ENCODE measurements at places on chromosomes 1 and 21.
A peak's percentile ranks its signal among the peaks of the same experiment; 100 is the strongest.

GRCh38 chr1:151062741-151063371 is 2.7 kb downstream of the MLLT11 start:
- DNase-seq, result no peak
- H3K27ac ChIP-seq, result no peak overlapping the region
- no peaks in the 10 kb centered on the region for H3K27me3 ChIP-seq

DNA sequence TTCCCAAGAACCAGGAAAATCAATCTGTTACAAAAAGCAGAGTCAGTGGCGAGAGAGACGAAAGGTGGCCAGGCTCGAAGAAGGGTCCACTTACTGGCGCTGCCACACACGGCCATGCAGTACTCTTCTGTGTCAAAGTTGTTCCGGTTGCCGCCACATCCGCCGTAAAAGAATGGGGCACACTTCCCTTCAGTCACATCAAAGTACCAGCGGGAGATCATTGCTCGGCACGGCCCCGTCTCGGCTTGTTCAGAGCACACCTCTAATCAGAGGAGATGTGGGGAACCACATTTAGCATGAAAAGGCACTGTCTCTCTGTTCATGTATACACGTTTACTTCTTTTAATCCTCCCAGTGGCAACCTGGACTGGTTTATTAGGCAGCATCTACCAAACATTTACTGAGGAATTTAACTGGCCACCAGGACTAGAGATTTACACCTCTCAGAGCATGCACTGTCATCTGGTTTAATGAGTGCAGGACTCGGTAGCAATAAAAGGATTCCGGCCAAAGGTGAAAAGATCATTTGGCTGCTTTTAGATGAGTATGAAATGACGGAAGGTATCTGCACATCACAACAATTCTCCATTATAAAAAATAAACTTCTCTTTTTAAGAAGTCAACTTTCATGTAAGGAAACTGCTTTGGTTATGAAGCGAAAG is 170.5 kb downstream of the APP start:
- H3K36me3 ChIP-seq, result no peaks in the 10 kb centered on the region
- H3K4me1 ChIP-seq, result no peaks in the 10 kb centered on the region
- no peak for DNase-seq
- H3K27me3 ChIP-seq, result no peaks in the 10 kb centered on the region
- no peak overlapping the region for H3K27ac ChIP-seq

- no peak within 1 kb of the TSS for H3K27ac ChIP-seq
- H3K4me3 ChIP-seq, result no peak within 1 kb of the TSS
- DNase-seq, result peak; percentile 64
- no peaks in the 10 kb centered on the region for H3K27me3 ChIP-seq
These were observed at the start of gene DCDC2B for GRCh38 chr1:32208891-32209328. TSS of gene DCDC2B (plus strand) at chr1:32209089. CDS start at chr1:32209094, 5 bp downstream.

DNA sequence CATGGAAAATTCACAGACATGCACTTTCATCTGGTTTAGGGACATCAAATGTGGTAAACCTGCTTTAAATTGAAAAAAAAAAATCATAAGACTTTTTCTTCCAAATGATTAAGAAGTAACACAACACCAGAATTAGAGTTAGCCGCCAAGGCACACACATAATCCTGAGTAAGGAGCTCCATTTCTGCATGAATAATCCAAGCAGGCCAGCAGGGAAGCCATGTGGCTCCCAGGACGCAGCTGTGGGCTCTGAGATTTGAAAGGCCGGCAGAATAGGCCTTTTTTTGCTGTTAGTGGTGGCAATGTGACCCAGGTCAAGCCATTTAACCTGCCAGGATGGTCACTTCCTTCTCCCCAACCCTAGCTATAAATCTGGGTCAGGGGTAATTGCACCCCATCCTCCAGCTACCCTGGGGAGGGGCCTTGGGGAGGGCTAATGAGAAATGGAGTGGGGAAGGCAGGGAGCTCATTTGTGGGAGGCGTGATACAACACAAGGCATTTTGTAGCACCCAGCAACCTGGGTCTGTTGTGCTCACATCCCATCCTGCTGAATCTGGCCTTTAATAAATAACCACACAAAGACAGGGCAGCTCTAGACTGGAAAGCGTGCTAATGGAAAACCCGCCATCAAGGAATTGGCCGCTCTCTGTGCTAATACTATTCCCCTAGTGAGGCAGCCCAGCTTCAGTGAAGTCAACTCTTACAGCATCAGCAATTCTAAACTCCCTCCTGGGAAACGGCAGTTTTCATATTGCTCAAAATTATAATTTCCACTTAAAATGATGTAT is 178.5 kb downstream of the RHOU start:
- DNase-seq, result no peak
- no peaks in the 10 kb centered on the region for H3K36me3 ChIP-seq
- H3K27me3 ChIP-seq, result no peaks in the 10 kb centered on the region
- no peak overlapping the region for H3K4me3 ChIP-seq

GRCh38 chr1:234260578-234260977 is 112.7 kb upstream of the COA6 start:
- no peaks in the 10 kb centered on the region for H3K4me1 ChIP-seq
- H3K36me3 ChIP-seq, result no peaks in the 10 kb centered on the region
- no peak overlapping the region for H3K4me3 ChIP-seq
- H3K27me3 ChIP-seq, result no peaks in the 10 kb centered on the region
- H3K27ac ChIP-seq, result no peak overlapping the region

DNA sequence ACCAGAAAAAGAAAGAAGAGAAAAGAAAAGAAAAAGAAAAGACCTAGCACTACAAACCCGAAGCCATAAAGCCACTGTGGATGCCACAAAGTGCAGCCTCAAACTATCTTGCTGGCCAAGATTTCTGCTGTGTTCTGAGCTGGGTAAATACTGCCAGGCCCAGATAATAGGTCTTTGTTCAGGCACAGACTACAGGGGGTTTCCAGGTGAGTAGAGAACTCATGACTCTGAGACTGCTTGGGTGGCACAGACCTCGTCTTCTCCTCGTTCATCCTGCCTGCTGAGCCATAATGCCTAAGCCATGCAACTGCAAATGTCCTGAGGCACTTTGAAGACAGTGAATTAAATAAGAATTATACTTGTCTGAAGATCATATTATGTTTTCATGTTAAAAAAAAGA is 651.8 kb downstream of the LMO4 start:
- no peaks in the 10 kb centered on the region for H3K4me1 ChIP-seq
- no peak overlapping the region for H3K4me3 ChIP-seq
- DNase-seq, result no peak

- no peaks in the 10 kb centered on the region for H3K4me1 ChIP-seq
- H3K36me3 ChIP-seq, result no peaks in the 10 kb centered on the region
- no peak overlapping the region for H3K27ac ChIP-seq
- H3K4me3 ChIP-seq, result no peak overlapping the region
- no peak for DNase-seq
These were observed 934.2 kb downstream of the TTLL7 start for GRCh38 chr1:83064589-83065242.

DNA sequence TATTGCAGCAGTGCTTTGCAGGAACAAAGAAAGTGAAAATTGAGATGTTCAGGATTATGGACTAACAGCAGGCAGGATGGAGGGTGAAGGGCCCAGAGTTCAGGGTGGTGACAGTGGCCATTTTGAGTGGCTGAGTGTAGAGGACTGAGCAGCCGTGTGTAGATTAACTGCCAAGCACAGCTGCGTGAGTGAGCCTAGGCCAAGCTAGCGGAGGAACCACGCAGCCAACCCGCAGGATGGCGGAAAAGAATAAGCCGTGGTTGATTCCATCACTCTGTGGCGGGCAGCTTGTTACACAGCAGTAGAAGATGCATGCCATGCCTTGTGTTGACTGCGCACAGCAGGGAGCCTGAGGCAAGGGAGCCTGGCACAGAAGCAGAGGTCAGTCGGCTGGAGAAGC is 102.5 kb upstream of the KIF26B start:
- H3K27me3 ChIP-seq, result no peaks in the 10 kb centered on the region
- H3K27ac ChIP-seq, result no peak overlapping the region
- H3K4me1 ChIP-seq, result no peaks in the 10 kb centered on the region
- no peak for DNase-seq
- no peaks in the 10 kb centered on the region for H3K36me3 ChIP-seq

- no peaks in the 10 kb centered on the region for H3K36me3 ChIP-seq
- no peak for DNase-seq
- H3K27ac ChIP-seq, result no peak overlapping the region
- H3K4me3 ChIP-seq, result no peak overlapping the region
These were observed 345.5 kb upstream of the DUSP10 start for GRCh38 chr1:222087221-222087920.

- H3K27me3 ChIP-seq, result no peaks in the 10 kb centered on the region
- H3K4me3 ChIP-seq, result no peak overlapping the region
- peaks cover 6% of the 10 kb centered on the region for H3K4me1 ChIP-seq
- no peak for DNase-seq
- H3K27ac ChIP-seq, result no peak overlapping the region
- H3K36me3 ChIP-seq, result no peaks in the 10 kb centered on the region
These were observed 14.9 kb downstream of the TMEM51 start for GRCh38 chr1:15168479-15168878.

GRCh38 chr1:18732686-18733085 is 102.0 kb downstream of the PAX7 start:
- H3K27ac ChIP-seq, result no peak overlapping the region
- H3K27me3 ChIP-seq, result no peaks in the 10 kb centered on the region
- no peak for DNase-seq
- no peaks in the 10 kb centered on the region for H3K36me3 ChIP-seq

DNA sequence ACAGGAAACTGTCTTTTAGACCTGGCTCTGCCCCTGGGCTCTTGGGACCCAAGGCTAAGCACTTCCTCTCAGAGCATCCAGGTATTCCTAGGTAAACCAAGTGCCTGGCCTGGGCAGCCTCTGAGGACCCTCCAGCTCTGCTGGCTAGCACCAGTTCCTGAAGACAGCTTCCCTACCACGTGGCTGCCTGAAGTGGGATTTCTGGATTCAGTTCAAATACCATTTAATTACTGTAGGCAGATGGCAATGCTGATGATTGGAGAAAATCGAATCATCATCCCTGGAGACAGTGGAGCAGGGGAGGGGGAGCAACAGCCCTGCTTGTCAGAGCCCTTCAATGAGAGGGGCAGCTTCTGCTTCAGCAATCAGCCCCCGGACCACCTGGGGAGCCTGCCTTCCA is 11.9 kb downstream of the KIF21B start:
- H3K27ac ChIP-seq, result no peak overlapping the region
- H3K36me3 ChIP-seq, result no peaks in the 10 kb centered on the region
- no peak for DNase-seq
- H3K4me3 ChIP-seq, result no peak overlapping the region
- peaks cover 24% of the 10 kb centered on the region for H3K4me1 ChIP-seq

DNA sequence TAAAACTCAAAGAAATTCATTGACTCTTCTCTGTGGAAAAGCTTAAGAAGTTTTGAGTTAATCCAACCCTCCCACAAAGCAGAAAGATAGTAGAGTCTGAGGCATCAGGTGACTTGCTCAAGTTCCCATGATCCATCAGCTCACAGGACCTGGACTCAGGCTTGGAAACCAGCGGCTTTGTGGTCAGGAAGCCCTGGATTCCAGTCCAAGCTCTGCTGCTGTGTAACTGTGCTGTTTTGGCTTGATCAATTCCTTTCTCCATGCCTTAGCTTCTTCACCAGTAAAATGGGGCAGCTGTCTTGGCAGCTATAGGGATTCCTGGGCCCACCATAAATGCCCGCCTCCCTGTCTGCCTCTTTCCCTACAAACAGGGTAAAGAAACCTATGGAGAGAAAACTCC is 180.2 kb downstream of the HIVEP3 start:
- no peak for DNase-seq
- no peak overlapping the region for H3K4me3 ChIP-seq
- H3K36me3 ChIP-seq, result no peaks in the 10 kb centered on the region
- no peaks in the 10 kb centered on the region for H3K27me3 ChIP-seq

DNA sequence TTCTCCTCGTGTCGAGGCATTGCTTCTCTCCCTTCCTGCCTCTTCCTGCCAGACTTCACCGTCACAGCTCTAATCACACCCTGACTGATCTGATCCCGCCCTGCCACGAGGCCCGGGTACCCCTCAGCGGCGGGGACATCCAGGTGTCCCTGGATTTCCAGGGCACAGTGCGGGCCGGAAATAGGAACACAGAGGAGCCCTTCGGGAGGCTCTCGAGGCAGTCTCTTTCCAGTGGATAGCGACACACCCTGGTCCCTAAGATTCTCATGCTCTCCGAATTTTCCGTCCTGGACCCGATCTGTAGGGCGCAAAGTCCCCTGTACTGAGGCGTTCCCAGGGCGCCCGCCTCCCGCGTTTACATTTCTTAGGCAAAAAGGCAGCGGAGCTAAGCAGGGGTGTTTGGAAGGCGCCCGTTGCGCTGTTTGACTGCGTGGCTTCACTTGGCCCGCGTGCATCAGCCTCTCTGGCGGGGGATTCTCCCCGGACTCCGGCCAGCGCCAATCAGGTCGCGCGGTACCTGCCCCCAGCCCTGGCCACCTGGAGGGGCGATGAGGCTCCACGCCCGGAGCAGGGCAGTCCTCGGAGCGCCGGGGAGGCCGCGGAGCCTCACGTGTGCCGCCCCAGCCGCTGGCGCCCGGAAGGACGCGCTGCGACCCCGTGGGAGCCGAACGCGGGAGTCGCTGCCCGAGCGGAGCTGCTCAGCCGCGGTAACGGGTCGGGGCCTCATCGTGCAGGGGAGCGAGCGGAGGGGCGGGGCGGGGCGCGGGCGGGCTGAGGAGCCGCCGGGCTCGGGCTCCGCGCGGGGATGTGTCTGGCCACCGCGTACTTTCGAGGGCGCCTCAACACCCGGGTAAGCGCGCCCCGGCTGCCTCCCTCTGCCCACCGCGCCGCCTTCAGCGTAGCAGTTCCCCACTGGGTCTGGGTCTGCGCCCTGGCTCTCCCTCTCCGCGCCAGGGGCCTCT is at the start of gene FAM163A:
Gene FAM163A (plus strand): TSS at position 575 of the 962 bp plus-strand sequence. CDS start 69,807 bp downstream, outside the sequence.
- no peak within 1 kb of the TSS for H3K27ac ChIP-seq
- no peak for DNase-seq
- H3K36me3 ChIP-seq, result no peaks in the 10 kb centered on the region
- H3K4me3 ChIP-seq, result peak within 1 kb of the TSS; percentile 59
